NCI-H524 (cell line): ENCODE measurements at places on chromosomes 4 and X.

DNA sequence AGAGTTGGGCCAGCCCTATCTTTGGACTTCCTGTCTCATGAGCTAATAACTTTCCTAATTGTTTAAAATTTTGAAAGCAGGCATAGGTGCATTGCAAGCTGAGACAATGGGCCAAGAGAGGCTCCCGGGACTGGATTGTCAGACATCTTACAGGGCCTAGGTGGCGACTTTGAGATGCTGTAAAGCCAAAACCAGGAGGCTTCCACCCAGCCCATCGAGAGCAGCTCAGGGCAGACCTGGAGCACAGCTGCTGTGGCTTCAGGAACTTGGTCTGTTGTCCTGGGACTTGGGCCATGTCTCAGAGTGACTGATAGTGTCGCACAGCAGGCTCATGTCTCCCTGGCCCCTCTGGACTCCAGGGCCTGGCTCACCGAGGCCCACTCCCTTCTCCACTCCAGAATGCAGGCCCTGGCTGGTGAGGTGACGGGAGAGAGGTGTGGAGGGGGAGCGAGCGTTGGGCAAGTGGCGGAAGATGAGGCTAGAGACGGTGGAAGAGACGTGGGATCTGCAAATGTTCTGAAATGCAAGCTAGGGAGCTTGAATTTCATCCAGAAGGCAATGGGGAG, 24.1 kb upstream of the MTM1 start:
- no peak for DNase-seq

DNA sequence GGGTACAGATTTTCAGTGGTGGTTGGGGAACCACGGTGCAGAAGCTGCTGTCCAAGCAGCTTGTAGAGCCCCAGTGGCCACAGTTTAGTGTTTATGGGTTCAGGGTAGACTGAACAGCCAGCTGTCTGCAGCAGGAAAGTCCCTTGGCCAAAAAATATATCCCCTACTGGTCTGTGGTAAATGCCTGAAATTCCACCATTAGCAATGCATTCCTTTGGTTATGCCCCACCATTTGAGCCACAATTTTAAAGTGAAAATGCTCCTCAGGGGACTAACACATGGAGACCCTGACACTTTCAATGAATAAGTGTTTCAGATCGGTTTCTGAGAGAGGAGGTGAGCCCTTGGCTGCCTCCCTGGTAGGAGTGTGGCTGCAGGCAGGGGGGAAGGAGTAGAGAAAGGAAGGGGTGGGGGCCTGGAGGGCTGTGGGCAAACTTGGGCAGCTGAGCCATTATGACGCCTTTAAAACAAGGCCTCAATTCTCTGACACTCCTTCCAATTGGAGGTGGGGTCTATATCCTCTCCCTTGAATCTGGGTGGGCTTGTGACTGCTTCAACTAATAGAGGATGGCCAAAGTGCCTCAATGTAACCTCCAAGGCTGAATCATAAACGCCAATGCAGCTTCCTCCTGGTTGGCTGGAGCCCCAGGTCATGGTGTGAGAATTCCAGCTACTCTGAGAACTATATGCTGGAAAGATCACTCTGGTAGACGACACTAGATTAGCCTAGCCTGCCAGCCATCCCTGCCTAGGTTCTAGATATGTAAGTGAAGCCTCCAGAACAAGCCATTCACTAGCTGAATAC, 75.8 kb upstream of the ATP6AP2 start:
- no peak for DNase-seq

DNA sequence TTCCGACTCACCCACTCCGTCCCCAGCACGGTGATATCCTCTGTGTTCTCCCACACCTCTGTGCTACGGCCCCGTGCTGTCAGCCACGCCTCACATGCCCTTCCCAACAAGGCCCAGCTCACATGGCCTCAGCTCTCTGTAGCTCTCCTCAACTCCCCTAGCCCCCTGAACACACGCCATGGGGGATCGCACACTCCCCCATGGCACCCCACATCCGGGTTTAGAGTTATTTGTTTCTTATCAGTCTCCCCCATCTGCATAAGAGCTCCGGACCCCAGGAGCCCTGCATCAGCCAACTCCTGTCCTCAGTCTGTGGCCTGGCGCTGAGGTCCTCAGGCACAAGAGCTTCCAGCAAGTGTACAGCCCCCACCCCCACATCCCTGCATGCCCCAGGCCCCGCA, 7.0 kb downstream of the C4orf50 start:
- DNase-seq, result no peak

DNA sequence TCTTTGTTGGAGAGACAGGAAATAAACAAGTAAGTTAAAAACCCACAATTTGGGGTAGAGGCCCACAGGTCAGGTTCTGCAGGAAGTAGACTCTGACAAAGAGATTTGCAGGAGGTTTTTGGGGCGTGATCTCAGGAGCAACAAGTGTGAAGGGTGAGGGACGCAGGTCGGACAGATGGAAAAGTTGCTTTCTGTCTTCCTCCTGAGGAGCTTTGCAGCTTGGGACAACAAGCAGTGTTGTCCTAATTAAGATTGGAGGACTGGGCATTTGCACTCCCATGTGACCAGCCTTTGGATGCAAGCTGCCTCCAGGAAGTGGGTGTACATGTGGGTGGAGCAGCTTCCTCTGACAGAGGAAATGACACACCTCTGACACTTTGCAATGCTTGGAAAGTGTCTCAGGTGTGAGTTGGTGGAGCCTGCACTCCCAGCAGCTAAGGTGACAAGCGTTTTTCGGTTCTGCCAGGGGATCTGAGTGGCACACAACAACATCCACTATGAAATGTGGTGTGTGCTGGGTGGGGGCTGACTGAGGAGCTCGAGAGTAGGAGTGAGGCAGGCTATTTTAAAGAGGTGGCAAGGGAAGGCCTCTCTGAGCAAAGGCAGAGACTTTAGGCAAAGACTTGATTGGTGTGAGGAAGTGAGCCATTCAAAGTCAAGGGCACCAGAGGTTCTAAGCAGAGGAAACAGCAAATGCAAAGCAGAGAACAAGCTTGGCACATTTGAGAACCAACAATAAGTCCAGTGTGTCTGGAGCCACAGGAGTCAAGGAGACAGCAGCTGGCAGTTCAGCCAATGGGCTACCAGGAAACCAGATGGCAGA, 339.8 kb upstream of the GATB start:
- DNase-seq, result peak; percentile 46

- no peak for DNase-seq
Measured at GRCh38 chr4:183366206-183366835, 44.1 kb upstream of the CLDN24 start.

GRCh38 chrX:148611993-148612392, 111.6 kb downstream of the AFF2 start:
- DNase-seq, result no peak

DNA sequence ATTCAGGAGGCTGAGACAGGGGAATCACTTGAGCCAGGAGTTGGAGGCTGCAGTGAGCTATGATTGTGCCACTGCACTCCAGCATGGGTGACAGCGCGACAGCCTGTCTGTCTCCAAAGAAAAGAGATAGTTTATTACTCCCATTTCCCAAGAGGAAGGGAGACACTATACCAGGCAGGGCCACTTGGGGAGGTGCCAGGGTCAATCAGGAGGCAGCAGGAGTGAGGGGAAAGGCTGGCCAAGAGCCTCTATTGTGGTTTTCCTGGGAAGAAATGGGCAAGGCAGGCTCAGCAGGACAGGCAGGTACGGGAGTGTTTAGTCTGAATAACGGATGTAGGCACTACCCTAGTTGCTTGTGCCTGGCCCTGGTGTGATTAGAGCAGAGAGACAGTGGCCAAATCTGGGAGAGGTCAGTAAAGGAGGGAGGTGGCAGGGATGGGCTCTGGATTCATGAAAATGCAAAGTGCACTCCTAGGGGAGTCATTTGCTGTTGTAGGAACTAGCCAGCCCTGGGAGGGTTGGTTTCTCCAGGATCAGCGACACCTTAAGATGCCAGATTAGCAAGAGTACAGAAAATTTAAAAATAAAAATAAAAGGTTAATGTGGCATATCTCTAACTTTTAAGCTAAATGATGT, 20.2 kb upstream of the CDKN2AIP start:
- DNase-seq, result no peak

GRCh38 chr4:67447873-67448272, 97.4 kb downstream of the CENPC start:
- no peak for DNase-seq

DNA sequence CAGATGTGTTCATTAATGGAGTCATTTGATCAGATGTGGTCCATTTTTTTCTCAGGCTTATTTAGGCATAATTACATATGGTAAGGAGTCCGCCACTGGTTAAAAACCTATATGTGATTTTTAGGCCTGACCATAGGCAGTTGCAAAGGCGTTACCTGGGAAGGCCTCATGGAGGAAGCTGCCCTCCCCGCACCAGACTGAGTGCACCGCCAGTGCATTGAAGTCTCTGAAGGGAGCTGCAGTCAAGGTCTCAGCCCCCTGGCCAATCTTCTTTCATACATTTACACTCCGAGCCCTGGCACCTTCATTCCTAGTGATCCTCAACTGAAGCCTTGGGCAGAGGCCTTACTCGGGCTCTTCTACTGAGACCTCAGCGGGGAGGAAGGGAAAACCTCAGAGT, 898.2 kb upstream of the AGA start:
- no peak for DNase-seq

DNA sequence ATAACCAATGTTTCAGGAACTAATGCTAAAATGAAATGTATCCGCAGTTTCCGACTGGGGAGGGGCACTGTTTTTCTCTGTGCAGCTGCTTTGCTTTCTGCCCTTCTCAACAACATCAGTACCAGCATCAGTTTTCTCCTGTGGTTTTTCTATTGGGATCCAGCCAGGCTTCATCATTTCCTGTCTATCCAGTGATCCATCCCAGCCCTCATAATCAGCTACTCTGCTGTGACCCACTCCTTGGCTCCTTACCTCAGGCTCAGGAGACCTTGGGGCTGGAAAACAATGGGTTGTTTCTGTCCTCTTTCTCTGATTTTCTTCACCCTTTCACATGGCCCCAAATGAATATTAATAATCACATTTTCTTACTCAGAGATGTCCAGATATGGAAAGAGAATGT, 222.2 kb upstream of the DKK2 start:
- DNase-seq, result no peak

DNA sequence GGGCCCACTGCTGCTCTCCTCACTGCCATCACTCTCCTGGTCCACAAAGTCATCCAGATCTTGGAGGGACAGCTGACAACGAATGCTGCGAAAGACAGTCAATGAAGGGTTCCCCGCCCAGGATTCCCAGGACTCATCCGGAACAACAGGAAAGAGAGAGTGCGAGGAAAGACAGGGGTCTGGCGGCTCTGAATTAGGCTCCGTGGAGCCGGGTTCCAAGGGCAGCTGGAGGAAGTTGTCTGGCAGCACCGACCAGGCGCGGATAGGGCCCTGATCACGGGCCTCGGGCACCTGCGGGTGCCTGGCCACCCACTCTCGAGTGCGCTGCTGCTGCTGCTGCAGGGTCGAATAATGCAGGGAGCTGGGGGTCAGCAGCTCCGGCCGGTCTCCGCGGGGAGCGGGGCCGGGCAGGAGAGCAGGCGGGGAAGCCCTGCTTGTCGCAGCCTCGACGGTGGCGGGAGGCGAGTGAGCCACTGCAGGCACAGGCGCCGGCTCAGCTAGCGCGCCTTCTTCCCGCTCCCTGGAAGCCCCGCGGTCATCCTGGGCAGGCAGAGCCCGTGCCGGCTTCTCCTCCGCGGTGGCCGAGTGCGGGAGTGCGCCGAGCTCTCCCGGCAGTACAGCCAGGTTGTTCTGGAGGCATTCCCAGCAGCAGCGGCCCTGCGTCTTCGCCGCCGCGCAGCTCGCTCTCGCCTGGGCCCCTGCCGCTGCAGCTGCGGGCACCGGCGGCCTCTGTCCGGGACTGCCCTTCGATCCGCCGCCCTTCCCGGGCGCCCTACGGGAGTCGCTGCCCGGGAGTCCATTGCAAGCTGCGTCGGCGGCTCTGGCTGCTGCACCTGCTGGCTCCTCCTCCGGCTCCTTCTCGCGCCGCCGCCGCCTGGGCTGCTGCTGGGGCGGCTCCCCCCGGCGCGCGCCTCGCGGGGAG, 1.1 kb downstream of the SOWAHB start:
- DNase-seq, result peak; percentile 3

- no peak for DNase-seq
Measured at GRCh38 chr4:42625329-42625728, 31.6 kb downstream of the ATP8A1 start.

- DNase-seq, result no peak
Measured at GRCh38 chr4:117429506-117429905, 344.1 kb upstream of the TRAM1L1 start.

- no peak for DNase-seq
Measured at GRCh38 chr4:102541697-102542096, 40.5 kb downstream of the NFKB1 start.

GRCh38 chrX:133590703-133591505, 175.6 kb upstream of the GPC4 start:
- DNase-seq, result peak; percentile 2

- no peak for DNase-seq
Measured at GRCh38 chr4:132108784-132109183, 1040.3 kb upstream of the PCDH10 start.

DNA sequence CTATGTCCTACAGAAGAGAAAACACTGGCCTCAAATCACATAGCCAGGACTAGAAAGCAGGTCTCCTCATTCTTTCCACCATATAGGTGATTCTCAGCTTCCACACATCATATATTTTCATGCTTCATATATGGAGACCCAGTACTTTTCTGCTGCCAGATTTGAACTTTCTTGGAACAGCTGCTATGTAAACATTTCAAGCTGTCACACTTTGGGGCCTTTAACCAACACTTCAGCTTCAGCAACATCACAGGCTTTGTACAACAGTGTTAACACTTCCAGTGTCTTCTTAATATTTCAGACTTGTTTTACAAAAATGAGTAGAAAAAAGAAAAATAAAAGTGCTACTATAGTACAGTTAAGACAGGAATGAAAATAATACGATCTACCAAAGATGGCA, 12.6 kb downstream of the SH3RF1 start:
- DNase-seq, result peak; percentile 67

- no peak for DNase-seq
Measured at GRCh38 chrX:85993539-85994197, 53.7 kb downstream of the CHM start.

GRCh38 chr4:24914460-24914859, 1.6 kb upstream of the CCDC149 start:
- DNase-seq, result no peak

- no peak for DNase-seq
Measured at GRCh38 chrX:65407157-65407626, 127.4 kb downstream of the LAS1L start.

DNA sequence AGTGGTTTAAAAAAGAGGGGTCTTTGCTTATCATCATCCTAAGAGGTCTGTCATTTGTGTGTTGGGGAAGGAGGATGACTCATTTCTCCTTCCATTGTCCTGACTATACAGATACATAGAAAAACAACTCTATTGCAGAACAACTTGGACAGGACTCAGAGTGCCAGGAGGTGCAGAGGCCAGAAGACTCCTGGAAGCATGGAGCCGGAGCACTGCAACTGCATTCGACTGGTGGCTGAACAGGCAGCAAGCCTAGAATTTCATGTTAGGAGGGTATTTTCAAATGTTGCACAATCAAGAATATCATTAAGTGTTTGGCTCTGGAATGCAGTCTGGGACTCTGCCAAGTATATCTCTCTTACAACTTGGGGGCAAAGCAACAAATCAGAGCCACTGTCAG, 35.0 kb upstream of the MAML3 start:
- DNase-seq, result no peak

DNA sequence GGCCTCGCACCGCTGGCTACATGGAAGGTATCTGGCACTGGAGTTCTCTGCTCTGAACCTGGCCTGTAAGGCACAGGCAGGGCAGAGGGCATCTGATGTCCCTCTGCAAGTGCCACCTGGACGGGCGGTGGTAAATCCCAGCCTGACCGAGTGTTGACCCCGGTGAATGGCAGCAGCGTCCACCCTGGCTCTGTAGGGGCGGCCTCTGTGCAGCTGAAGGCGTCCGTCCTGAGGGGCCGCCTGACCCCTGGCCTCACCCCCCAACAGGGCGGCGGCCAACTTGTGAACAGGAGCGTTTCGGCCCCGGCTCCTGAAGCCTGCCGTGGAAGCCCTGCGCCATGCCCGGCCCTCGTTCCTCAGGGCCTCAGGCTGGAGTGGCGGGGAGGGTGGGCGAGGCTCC, 51.4 kb downstream of the CPZ start:
- no peak for DNase-seq
